Right ventricle myocardium inferior (tissue), 1 donor: ENCODE measurements at places on chromosomes 5 and 9.

- DNase-seq = no peak
Measured at GRCh38 chr5:160685695-160686094, 166.3 kb downstream of the ATP10B start.

DNA sequence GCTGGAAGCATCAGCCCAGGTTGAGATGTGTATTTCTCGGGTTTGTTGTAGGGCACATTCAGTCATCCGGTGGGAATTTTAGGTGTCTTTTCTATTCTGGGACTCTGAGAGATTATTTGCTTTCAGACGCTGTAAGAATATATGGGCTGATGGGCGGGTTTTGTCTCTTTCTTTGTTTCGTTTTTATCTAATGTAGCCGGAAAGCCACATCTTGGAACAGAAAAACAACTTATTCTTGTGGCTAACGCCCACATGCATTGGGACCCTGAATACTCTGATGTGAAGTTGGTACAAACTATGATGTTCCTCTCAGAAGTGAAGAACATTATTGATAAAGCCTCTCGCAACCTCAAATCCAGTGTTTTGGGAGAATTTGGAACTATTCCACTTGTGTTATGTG is 22.4 kb downstream of the SCGB3A1 start:
- DNase-seq = no peak

GRCh38 chr5:177036443-177036842 is 13.9 kb downstream of the ZNF346 start:
- DNase-seq = no peak

- no peak for DNase-seq
Measured at GRCh38 chr5:122691931-122692330, 82.9 kb upstream of the SNX2 start.

- DNase-seq = no peak
Measured at GRCh38 chr9:26413611-26414010, 479.0 kb downstream of the CAAP1 start.

DNA sequence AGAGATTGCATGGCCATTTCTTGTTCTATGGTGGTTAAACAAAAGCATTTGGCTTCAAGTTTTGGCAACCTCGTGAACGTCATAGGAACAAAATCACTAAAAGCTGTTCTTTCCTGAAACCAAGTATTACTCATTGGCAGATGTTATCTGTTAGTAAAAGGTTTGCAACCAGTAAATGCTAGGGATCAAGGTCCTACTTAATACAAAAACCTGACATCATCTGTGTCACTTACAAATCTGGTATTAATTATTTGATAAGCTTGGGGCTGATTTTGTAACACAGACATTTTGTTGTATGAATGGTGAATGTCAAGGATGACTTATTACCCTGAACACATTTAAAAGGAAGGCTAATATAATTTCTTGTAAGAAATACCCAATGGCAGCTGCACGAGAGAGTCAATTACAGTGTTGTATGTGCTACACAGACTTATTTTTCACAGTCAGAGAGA is 486.4 kb upstream of the ZNF608 start:
- DNase-seq = no peak

- no peak for DNase-seq
Measured at GRCh38 chr5:4204276-4205141, 608.9 kb downstream of the IRX1 start.

- no peak for DNase-seq
Measured at GRCh38 chr5:145568581-145568980, 266.6 kb downstream of the PRELID2 start.

DNA sequence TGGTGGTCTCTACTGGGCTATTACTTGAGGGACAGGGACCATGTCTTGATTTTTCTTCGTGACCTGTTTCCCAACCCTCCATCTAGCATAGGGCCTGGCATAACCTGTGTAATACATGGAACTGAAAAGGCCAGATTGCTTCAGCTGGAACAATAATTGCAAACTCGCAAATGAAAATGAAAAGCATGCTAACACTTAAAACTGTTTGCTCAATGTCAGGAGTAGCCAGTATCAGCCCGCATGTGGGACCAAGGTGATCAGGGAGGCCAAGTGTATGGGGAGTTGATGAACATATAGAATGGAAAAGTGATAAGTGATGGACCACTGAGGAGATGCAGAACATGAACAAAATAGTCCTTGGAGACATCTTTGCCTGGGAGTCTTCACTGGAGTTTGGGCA is 25.2 kb downstream of the GLRX start:
- no peak for DNase-seq

DNA sequence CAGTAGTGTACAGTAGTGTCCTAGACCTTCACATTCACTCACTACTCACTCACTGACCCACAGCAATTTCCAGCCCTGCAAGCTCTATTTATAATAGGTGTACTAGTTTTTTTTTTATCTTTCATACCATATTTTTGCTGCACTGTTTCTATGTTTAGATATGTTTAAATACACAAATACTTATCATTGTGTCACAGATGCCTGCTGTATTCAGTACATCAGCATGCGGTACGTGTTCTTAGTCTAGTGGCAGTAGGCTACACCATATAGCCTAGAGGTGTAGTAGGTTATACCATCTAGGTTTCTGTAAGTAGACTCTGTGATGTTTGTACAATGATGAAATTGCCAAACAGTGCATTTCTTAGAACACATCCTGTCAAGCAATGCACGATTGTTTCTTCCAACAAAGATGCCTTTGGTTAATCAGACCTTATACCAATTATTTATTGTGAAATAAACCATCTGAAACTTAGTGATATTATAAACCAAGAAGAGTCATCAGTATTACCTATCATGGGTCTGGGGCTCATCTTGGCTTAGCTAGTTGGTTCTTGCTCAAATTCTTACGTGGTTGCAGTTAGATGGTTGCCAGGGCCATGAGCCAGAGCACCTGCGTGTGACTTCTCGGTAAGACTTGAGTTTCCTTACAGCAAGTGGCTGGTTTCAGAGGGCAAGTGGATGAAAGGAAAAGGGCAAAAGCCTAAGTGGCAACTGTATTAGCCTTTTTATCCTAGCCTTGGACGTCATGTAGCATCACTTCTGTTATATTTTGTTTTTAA is 41.1 kb downstream of the ERBIN start:
- no peak for DNase-seq

DNA sequence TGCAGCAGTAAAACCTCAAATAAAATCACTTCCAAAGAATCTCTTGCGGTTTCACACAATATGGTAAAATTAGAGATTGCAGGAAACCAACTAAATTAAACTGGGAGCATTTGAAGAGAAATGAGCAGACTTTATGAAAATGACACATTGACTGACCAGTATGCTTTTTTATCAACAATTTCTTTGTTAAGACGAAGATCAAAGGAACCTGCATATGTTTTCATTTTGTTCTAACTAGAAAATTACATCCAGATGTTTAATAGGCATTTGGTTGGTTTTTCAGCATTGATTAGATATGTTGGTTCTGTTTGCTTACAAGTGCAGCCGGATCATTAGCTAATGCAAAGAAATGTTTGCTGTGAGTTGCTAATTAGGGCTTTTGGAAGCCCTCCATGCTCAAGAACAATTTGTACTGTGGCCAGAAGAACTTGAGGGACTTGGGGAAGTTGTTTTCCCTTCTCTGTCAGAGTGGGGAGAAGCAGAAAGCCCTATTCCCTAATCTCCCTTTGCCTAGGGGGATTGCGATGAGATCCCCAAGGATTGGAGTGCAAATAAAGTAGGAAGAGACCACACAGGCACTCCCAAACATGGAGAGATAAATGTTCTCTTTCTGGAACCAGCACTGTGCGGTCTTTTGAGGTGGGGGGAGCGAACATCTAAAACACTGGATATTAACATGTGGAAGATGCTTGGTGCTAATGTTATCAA is 4.5 kb upstream of the TLE1 start:
- no peak for DNase-seq

DNA sequence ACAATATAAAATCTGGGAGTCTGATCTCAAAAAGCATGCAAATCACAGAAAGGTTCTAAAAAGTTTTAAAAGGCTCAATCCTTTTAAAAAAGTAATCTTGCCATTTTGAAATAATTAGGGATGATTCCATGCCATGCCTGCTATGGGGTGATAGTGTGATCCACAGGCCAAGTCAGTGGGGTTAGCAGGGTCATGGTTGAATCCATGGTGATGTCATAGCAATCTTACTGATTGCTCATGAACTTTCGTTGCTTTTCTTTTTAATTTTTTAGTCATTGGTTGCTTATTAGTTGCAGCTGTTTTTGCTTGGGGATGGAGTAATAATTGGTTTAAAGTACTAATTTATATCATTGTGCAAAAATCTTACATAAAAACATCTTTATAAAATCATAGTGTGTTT is 485.0 kb downstream of the ENC1 start:
- no peak for DNase-seq

DNA sequence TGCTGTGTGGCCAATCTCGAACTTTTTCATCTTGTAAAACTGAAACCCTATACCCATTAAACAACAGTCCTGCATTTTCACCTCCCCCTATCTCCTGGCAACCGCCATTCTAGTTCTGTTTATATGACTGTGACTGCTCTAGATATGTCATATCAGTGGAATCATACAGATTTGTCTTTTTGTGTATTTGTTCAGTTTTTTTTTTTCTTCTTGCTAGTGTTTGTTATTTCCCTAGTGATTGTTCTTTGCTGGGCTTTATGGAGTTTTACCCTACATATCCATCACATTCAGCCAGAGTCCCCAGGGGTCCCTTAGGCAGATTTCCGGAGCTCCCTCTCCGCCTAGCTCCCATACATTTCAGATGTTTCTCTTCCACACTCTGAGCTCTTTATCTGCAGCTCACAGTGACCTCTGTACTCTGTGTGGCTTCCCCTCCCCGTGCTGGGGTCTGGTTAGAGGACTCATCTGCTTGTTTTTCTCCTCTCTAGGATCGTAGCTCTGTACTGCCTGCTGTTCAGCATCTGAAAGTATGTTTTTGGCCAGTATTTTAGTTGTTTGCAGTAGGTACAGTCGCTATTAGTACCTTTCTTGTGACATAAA is 25.1 kb upstream of the CARTPT start:
- no peak for DNase-seq

- no peak for DNase-seq
Measured at GRCh38 chr5:145858959-145859358, 13.9 kb downstream of the GRXCR2 start.

GRCh38 chr5:81420039-81420667 is 26.2 kb upstream of the ACOT12 start:
- DNase-seq = no peak

DNA sequence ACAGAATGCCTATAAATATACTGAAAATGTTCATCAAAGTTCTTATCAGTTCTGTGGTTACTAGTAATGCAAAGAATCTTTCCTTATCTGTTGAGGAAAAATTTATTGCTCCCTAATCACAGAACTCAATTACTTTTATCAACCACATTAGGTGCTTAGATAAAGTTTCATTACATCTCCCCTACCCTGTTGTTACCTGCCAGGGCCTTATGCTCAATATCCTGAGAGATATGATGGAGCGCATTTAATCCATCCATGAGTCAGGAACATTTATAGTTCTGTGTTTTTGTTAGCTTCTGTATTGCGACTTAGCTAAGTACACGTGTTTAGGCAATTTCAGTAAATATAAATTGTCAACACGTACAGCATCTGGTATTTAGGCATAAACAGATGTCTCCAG is 164.3 kb upstream of the ST8SIA4 start:
- DNase-seq = no peak

- DNase-seq = no peak
Measured at GRCh38 chr9:86733929-86734328, 213.4 kb downstream of the GAS1 start.

DNA sequence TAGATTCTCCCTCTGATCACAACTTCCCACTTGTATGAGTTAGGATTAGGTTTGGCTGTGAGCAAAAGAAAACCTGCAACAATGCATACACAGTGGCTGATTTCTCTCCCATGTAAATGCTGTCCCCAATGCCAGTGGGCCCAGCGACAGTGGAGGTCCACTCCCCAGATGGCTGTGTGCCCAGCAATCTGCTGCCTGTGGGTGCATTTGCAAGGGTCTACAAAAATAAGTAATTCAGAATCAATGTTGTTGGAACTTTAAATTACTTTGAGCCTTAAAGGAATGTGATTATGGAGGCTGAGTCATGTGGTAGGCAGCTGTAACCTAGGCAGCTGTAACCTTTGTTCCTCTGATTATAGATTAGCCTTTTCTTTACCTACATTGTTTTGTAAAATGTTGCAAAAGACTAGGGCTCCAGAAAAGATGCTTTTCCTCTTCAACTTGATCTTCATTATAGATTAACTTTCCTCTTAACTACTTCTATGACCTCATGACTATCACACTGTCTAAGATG is 14.2 kb upstream of the MXD3 start:
- DNase-seq = no peak

DNA sequence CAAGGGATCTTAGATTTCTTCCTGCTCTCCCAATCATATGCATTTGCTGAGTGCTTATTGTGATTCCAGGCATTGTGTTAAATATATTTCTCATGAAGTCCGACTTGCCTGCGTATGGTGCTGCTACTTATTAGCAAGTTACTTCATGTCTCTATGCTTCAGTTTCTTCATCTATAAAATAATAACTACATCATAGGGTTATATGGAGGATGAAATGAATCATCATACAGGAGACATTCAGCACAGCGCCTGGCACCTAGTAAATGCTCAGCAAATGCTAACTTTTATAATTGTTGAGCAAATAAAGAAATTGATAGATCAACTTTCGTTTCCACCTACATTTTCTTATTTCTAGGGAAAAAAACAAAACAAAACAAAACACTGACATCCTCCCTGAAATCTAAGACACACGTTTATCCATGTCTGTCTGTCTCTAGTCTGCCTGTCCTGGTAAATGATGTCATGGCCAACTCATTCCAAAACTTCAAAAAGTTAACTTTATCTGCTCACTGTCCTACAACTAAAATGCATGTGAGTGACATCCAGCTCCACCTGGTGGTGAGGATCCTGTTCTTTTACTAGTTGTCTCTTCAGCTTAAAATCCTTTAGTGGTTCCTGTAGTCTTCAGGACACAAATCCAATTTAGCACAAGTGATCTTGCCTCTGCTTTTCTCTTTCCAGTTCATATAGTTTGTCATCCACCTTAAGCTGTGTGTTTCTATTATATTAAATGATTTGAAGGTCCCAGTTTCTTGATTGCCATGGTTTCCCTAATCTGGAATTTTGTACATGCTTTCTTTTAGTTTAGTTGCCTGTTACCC is 27.7 kb downstream of the PPP3R2 start:
- no peak for DNase-seq

DNA sequence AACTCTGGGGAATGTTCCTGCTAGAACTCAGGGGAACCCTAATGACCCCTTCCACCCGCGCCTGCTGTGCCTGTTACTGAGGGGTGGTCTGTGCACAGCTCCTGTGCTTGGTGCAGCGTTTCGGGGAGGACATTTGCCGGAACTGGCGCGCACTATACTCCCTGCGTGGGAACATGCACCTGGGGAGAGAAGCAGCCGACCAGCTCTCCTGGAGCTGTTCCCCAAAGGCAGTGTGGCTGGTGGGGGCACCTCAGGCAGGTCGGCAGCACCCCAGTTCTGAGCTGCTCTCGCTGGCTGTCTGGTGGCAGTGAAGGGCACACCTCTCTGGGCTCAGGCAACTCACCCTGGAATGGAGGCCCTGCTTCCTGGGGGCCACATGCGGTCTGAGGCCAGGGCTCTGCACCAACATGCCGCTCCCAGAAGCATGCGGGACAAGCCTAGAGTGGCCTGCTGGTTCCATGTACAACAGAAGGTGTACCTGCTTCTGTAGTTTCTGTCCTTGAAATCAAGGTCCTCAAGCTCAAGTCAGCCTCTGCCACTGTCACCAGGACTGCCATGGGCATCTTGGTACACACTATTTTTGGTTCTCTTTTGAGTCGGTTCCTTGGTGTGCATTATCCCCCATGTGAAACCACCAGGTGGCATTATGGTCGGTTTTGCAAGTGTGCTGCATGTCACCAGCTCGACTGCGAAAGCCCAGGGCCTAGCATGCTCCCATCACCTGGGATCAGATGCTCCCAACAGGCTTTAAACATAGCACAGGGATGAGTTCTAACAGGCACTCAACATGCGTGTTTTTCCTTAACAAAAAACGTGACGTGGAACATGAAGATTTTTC is 7.8 kb upstream of the MRNIP start:
- DNase-seq = no peak
